ENCODE measurements at places on chromosomes 6 and 20.
A peak's percentile ranks its signal among the peaks of the same experiment; 100 is the strongest.

DNA sequence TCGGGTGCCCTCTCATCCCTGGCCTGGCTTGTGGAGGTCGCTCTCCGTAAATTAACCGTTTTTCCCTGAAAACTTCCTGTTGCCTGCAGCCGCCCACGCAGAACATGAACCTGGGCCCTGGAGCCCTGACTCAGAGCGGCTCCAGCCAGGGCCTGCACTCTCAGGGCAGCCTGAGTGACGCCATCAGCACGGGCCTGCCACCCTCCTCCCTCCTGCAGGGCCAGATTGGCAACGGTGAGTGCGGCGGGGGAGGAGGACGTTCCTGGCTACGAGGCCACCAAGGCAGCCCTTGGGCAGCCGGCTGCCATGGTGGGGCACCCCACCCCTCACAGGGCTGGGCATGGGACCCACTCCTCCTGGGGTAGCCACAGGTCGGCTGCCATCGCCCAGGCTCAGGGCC, 17.8 kb downstream of the SS18L1 start:
- DNase-seq, result no peak

DNA sequence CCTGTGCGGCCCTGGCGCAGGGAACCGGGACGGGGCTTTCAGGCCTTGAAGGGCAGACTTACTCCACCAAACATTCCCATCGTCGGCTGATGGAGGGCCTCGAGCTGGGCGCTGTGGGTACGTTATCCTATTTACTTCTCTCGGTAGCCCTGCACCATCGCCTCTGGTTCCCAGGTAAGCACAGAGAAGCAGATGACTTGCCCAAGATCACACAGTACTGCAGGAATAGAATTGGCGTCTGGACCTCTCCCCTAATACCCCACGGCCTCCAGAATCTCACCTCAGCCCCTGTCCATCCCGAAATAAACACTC, 46.4 kb downstream of the PDYN start:
- DNase-seq, result no peak

- no peak for DNase-seq
Measured at GRCh38 chr6:109760208-109760607, 69.1 kb downstream of the FIG4 start.

- DNase-seq, result no peak
Measured at GRCh38 chr6:29964518-29964886, 22.2 kb downstream of the HLA-A start.

DNA sequence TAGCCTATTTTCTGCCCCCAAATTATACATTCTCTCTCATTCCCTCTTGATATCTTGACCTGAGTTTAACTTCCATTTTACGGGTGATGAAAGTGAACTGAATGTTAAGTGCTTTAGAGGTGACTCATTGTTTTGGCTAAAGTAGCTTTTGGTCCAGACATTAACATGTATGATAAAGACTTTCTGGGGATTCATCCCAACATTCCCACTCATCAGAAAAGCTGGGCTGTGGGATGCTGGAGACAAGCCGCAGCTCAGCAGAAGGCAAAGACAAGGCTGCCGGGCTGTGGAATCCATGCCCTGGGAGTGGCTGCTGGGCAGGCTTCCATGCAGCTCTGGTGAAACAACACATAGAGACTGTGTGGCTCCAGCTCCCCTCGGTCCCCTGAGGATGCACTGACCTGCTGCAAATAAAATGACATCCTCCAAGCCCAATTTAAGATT, 89.9 kb upstream of the SYNDIG1 start:
- no peak for DNase-seq

DNA sequence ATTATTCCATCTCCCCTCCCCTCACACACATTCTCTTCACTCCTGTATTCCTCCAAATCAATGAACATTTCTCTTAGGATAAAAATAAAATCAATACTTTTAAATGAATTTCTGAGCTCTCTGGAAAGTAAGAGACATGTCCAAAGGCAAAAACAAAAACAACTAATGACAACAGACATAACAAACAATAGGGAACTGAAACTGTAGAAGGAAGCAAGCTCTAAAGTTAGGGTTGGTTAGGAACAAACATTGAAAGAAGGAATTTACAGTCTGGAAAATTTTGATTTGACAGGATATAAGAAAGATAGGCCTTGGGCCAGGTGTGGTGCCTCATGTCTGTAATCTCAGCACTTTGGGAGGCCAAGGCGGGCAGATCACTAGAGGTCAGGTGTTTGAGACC, 17.5 kb upstream of the MYCT1 start:
- DNase-seq, result no peak

DNA sequence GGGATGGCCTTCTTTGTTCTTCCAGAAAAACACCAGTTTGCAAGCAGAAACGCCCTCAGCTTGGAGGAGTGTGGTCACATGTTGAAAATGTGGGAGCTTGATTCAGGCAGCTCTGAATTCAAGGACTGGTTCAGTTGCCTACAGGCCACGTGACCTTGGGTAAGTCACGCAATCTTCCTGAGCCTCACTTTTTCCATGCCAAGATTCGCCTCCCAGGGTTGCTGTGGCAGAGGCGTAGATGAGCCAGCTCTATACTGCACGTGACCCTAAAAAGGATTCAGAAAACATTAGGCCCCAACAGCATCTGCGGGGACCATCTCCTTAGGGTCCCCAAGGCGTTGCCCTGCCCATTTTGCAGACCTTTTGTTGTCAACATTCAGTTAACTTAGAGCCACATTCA, 112.0 kb upstream of the SNX9 start:
- DNase-seq, result peak; percentile 18

DNA sequence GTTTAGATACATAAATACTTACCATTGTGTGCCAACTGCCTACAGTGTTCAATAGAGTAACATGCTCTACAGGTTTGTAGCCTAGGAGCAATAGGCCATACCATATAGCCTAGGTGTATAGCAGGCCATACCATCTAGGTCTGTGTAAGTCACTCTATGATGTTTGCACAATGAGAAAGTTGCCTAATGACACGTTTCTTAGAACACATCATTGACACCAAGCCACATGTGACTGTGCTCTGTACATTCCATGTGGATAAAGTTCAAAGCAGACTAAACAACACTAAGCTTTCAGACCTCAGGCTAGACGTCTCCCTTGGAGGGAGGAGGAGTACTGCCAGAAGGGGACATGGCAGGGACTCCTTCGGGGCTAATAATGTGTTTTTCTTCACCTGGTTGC, 93.6 kb downstream of the KIF16B start:
- DNase-seq, result no peak

GRCh38 chr6:156587751-156588301, 189.4 kb upstream of the ARID1B start:
- no peak for DNase-seq

DNA sequence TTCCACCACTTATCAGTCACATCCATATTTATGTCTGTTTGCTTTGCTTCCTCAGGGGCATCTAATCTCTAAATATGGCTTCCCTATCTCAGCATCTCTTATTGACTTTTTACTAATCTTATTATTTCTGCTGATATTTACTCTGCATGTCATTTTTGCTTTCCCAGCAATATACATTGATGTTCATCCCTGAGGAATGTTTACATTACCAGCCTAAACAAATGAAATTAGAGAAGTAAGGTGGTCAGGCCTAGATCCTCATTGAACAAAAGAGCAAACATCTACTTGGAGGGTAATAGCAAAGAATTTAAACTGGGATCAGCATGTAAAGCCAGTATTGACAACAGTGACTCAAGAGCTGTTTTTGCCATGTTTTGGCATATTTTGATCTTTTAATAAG, 546.4 kb downstream of the MMUT start:
- no peak for DNase-seq

DNA sequence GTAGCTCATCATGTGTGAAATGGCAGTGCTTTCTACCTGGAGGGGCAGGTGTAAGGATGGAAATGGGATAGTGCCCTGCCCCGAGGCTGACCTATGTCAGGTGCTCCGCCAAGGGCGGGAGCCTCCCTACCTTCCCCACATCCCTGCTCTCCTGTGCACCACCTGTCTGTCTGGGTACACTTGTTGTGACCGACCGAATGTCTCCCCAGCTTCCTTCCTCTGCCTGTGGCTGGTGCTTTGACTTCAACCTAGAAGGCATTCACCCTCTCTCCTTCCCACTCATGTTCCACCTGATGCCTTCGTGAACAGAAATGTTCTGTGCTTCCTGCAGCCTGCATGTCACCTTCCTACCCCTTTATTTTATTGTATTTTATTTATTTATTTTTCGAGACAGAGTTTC, 114.8 kb downstream of the SCML4 start:
- no peak for DNase-seq

DNA sequence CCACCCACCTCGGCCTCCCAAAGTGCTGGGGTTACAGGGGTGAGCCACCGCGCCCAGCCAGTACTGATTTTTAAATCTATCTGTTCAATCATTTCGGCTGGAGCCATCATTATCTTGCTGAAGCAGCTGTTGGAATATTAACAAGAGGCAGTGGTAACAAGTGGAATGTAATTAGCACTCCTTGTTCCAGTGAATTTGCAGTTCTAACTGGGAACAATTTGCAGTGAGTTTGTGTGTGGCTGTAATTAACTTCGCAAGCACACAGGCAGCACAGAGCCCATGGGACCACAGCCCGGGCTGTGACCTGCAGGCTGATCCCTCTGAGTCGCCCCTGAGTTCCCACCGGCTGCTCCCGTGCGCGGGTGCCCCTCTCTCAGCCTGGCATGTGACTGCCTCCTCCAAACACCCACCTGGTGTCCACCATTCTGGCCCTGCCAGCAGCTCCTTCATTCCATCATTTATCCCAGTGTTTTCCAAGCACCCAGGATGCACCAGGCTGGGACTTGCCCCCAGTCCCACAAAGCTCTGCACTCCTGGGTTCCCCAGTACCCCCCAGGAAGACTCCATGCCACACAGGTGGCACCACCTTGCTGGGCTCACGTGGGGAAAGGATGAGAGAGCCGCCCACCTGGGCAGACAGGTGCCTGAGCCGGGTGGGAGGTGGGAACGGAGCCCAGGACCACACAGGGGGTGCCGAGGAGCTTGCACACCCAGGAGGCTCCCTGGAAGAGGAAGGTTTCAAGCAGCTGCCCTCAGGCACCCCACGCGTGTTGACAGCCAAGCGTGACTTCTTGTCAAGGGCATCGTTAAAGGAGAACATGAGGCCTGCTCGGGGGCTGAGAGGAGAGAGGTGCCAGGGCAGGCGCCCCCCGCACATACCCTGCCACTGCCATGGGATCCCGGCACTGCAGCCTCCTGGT, 75.2 kb downstream of the YTHDF1 start:
- no peak for DNase-seq

Data from activated CD4-positive, alpha-beta T cell treated with anti-CD3 and anti-CD28 coated beads for 36 hours (primary cell).